Stimulated activated CD8-positive, alpha-beta memory T cell treated with anti-CD3 and anti-CD28 coated beads, Interleukin-4, amount 100 ng/mL, for 1 hour (primary cell): ENCODE measurements at places on chromosomes 16 and 17.

GRCh38 chr17:28008513-28008912, 34.0 kb upstream of the NLK start:
- no peak for DNase-seq

DNA sequence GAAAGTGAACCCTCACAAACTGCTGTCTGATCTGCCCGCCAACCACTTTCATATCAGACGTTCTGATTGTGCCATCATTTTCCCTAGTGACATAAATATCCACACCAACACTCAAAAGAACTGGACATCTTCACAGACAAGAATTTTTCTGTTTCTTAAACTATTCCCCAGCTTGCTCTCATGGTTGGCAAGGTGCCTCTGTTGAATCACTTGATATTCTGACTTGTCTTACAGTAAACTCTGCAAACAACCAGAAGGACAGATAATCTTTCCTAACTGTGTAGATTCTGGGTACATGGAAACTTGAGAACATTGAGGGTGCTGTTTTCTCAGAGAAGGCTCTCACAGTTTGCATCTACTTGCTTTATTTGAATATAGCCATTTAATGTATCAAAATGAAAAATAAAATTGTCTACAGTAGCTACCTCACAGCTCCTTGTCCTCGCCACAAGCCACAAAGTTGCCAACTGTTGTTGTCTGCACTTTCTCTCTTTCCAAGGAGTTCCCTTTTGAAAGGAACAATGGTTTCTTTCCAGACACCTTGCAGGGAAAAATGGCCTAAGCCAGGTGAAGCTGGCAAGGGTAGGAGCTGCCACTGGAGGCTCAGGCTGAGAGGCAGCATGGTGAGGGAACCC, 46.0 kb upstream of the ADAMTS18 start:
- DNase-seq = no peak

DNA sequence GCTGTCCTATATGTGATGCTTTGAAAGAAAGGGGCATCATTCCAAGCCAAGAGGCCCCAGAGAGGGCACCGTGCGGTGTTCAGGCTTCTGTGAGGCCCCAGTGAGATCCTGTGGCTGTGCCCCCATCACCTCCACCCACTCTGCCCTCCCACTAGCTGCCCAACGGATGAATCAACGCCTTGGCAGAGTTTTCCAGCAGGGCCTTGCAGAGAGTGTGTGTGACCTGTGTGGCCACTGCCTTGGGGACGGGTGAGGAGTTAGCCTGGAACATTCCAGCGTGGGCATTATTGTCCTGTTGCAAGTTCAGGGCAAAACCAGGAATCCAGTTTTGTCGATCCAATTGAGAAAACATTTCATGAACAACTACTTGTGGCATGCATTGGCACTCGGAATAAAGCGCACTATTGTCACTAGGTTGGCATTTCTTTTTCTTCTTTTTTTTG, 53.7 kb downstream of the SF3B3 start:
- DNase-seq = no peak

GRCh38 chr16:79329967-79330366, 270.6 kb downstream of the MAF start:
- DNase-seq = no peak

DNA sequence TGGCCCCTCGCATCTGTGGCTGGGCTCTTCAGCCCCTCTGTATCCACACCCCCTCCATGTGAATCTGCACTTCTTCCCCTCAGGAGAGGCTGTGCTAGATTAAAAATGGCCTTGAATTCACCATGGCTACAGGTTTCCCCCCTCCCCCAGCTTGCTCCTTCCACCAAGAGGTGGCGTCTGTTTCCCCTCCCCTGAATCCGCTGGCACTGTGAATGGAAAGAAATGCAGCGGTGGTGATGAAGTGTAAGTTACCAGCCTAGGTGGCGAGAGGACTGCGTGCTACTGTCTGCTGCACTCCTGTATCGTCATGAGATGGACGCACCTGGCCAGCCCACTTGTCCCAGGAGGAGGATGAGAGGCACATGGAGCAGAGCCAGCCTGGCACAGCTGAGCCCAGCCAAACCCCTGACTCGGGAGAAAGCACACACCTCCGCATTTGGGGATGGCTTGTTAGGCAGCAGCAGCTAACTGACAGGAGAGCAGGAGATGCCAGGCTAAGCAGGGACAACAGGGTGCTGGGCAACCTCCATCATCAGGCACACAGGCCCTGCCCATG, 26.2 kb downstream of the TNFRSF13B start:
- no peak for DNase-seq

DNA sequence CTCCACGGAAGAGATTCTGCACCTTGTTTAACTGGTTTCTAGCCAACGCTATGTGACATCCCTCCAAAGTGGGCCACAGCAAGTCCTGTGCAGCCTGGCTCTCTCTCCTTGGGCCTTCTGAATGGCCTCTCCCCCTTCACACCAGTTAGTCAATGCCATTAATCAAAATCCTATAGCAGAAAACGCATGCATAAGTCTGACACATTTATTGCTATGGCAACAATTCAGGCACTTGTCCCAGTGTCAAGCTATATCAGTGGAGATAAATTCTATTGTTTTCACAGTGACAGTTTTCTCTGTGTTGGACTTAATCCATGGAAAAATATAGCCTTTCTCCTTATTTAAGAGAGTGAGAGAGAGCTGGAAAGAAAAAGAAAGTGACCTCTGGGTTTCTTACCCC, 87.2 kb upstream of the TOX3 start:
- DNase-seq = no peak

GRCh38 chr16:7025616-7026190, 306.9 kb upstream of the RBFOX1 start:
- no peak for DNase-seq

- no peak for DNase-seq
Measured at GRCh38 chr16:11183035-11183812, 72.8 kb downstream of the SOCS1 start.

- DNase-seq = peak; percentile 67
Measured at GRCh38 chr17:16991349-16992009, 19.6 kb upstream of the TNFRSF13B start.

- no peak for DNase-seq
Measured at GRCh38 chr16:67245674-67246080, 1.6 kb downstream of the FHOD1 start.

DNA sequence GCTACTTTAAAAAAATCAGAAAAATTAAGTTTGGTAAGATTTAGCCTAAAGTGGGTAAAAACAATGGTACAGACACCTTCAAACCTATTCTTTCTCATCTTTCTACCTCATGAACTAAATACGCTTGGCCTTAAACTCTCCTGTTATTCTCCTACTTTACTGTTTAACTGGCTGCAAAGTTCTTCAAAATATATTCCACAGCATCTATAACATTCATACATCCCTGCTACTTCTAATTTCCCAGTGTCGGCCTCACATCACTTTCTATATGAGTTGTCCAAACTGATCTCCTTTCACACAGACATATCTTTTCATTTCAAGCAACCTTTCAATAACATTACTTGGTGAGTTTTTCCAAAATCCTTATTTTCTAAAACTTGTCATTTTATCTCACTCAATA, 64.0 kb downstream of the MED13 start:
- no peak for DNase-seq

DNA sequence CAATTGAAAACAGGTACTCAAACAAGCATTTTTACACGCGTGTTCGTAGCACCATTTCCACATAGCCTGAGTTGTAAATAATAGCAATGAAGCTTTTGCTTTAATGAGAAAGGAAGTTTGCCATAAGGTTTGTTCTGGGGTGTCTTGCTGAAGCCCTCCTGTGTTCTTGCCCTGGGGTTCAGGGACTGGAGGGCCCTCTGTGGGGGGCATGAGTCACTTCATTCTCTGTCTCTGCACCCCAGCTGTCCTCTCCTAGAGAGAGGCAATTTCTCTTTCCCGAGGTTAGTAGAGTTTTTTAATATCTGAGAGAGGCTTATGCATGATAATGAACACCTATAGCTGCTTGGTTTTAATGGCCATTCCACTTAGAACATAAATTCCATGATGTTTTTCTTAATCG, 9.6 kb downstream of the AFMID start:
- DNase-seq = no peak

GRCh38 chr17:61303817-61304096, 95.9 kb upstream of the TBX2 start:
- DNase-seq = no peak

GRCh38 chr17:59338498-59338897, 7.0 kb downstream of the YPEL2 start:
- no peak for DNase-seq

- DNase-seq = no peak
Measured at GRCh38 chr17:57957120-57957850, 2.1 kb upstream of the CUEDC1 start.

DNA sequence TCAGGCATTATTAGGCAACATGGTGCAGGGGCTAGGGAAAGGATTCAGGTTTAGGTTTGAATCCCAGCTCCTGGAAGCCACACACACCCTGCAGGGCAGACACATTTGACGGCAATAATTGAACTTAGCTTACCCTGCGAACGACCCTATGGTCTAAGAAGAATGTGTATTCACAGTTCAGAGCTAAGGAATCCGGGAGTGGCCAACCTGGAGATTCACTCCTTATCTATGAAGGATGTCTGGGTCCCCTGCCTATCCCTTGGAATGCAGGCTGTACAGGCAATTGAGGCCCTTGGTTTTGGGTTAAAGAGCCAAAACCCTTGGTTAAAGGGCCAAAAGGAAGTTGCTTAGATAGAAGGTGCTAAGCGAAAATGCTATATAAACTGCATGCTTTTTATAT, 2.9 kb upstream of the SYT17 start:
- DNase-seq = no peak

GRCh38 chr17:40361063-40361924, 3.2 kb downstream of the GJD3 start:
- DNase-seq = no peak

- no peak for DNase-seq
Measured at GRCh38 chr16:87409153-87409552, 17.0 kb downstream of the MAP1LC3B start.

DNA sequence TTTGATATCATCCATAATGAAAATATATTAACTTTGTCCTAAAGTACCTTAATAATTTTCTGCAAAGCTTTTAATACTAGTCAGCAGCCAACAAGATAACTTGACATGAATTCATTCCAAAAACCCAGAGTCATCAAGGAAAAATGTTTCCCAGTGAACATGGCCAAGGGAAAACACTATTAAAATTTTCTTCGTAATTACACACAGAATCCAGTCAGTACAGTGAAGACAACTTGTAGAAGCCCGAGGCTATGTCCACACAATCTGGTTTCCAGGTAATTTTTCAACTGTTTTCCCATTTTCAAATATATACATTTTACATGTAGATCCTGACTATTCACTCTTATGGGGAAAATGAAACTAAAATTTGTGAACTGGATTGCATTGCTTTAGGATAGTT, 600.9 kb downstream of the CDH8 start:
- DNase-seq = no peak

- no peak for DNase-seq
Measured at GRCh38 chr17:79549141-79549915, 61.5 kb downstream of the RBFOX3 start.

- no peak for DNase-seq
Measured at GRCh38 chr17:2086306-2086705, 31.4 kb downstream of the HIC1 start.

DNA sequence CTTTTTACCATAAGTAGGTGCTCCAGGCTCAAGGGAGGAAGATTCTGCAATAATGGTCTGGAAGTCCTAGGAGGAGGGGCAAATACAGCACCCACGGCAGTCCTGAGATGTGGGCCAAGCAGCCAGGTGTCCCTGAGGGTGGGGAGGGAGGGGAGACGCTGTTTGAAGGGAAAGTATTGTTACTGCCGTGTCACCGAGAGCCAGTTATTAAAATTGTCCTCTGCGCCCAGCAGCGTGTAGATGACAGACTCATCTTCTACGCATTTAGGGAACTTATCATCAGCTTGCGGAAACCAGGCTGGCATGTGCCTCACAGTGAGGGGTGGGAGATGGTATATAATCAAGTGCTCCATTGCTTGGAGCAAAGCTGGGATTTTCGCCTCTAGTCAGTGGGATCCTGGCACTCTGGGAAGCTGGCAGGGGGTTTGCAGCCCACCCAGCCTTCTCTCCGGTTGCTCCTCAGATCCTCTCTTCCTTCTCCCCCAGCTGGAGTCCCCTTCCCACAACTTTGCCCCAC, 104.6 kb downstream of the OR1D5 start:
- no peak for DNase-seq

DNA sequence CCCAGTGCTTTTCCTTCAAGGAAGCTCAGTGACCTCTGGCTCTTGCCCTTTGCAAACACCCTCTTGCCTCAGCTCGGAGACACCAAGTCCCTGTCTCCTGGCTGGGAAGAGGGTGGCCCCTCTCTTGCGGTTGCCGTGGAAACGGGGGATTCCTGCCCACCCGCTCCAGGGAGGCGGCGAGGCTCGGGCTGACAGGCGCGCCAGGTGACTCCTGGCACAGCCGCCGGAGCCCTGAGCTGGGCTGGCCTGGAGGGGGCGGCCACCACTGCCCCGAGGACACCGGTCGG, 71.4 kb downstream of the ABR start:
- DNase-seq = no peak

DNA sequence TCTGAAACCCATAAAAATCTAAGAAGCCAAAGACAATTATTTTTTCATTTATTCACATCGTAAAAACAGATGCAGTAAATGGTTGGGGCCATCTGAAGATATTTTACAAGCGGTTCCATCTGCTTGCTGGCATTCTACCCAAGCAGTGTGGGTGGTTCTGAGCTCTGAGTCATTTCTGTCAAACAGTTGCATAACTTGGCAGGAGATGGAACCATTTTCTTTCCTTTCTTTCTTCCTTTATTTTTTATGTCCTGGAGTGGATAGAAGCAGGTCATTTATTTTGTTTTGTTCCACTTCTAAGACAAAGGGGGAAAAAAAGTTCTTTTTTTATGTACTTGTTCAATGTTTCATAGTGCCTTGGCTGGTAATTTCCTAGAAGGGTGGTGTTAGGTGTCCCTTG, 1151.9 kb upstream of the GOT2 start:
- DNase-seq = no peak

DNA sequence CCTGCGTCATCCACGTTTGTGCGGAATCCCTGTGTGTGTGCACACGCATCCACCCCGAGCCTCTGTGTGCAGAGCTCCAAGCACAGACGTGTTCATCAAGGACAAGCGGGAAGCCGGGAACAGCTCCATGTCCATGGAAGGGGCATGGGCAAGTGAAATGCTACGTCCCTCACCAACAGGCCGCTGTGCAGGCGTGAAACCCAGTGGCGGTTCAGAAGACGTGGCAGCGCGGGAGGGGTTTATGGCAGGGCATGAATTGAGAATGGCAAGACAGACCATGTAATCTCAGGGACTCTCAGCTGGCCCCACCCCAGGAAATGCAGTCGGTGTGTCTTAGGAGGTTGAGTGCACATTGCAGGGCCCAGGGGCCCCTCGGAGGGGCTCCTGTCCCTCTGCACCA, 52.7 kb downstream of the TBC1D16 start:
- no peak for DNase-seq

- DNase-seq = no peak
Measured at GRCh38 chr17:69547230-69547629, 132.7 kb downstream of the MAP2K6 start.

DNA sequence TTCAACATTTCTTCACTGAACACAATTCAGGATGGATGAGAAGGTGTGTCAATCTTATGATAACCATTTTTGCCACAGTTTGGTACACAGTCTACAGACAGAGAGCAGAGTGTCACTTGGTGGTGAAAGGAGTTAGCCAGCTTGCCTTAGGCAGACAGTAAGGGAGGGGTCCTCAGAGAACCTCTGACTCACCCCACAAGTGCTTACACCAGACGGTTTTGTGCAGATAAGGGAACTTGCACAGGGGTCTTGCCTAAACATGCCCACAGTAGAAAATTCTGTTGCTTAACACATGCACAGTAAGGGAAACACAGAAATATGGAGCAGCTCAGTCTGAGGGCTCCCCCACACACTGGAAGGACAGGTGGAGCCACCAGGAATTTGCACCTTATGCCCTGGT, 204.5 kb upstream of the CDH8 start:
- no peak for DNase-seq

GRCh38 chr17:45372325-45372869, 55.6 kb upstream of the MAP3K14 start:
- no peak for DNase-seq
